Activated CD4-positive, alpha-beta T cell treated with anti-CD3 and anti-CD28 coated beads for 4 hours (primary cell): ENCODE measurements at places on chromosomes 1 and 21.

GRCh38 chr1:169945181-169945580 is 51.5 kb upstream of the SCYL3 start:
- no peak for DNase-seq

- no peak for DNase-seq
These were observed 1.0 kb upstream of the PDZK1IP1 start for GRCh38 chr1:47190857-47191256.

- no peak for DNase-seq
These were observed 54.2 kb downstream of the ITSN1 start for GRCh38 chr21:33696465-33696864.

DNA sequence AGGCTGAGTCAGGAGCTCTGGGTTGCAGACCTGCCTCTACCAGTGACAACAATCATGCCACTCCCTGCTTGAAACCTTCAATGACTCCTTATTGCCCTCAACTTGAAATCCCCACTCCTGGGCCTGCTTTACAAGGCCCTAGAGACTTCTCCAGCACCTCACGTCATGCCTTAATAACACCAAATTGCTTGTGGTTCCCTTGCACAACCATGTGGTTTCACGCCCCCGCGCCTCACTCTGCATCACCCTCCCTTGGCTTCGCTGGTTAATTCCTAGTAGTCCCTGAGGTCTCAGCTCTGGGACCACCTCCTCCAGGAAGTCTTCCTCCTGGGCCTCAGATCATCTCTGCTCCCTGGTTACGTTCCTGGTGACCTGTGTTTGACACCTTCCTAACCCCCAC is 33.0 kb downstream of the EPHA2 start:
- DNase-seq, result peak; percentile 38
